Colonic mucosa (tissue), 4 donors: ENCODE measurements at places on chromosomes 2 and 18.
A peak's percentile ranks its signal among the peaks of the same experiment; 100 is the strongest.

DNA sequence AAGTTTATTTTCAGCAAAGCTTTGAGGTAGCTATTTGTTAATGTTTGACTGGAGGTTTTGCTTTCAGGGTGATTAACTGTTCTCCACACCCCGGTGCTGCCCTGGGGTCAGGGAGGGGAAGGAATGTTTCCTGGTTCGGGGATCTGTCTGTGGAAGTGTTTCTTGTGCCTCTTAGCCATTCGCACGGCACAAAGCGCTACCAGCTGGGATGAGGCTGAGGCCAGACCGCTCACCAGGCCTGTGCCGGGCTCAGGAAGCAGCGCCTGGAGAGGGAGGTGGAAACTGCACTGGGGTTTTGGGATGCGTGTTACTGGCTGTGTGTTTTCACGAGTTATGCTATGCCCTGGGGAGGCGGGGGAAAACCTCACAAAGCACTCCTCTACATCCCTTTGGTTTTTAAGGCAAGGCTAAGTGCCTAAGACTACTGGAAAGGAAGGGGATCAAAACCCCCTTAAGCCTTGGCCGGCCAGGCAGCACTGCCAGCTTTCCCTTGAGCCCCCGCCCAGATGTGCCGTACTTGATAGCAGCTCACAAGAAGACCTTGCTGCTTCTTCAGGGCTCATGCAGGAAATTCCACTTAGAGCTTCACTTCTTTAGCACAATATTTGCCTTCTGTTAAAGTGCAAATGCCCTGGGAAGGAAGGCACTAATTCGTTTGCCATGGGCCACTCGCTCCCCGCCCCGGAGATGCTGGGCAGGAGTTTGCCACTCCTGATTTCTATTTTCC, 65.7 kb upstream of the CNGA3 start:
- peaks cover 4% of the 10 kb centered on the region for H3K4me1 ChIP-seq
- no peaks in the 10 kb centered on the region for H3K27me3 ChIP-seq
- peak; percentile 84 for DNase-seq
- H3K4me3 ChIP-seq = peak overlapping the region; percentile 16

GRCh38 chr18:57445488-57446319, 10.5 kb downstream of the ONECUT2 start:
- H3K36me3 ChIP-seq = no peaks in the 10 kb centered on the region
- H3K4me3 ChIP-seq = no peak overlapping the region
- DNase-seq = no peak

DNA sequence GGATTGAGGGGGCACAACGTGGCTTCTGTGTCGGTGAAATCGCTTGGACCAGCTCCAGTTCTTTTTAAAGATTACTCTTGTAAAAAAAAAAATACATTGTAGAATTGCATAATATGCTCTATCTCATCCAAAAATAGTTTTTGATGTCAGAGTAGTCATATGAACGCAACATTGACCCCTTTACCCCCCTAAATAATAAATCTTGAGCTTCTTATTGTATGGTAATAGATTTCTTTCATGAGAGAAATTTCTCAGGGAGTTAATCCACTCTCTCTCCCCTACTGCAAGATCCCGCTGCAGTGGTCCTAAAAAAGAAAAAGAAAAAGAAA, 50.2 kb upstream of the PAIP2B start:
- DNase-seq = no peak
- H3K4me3 ChIP-seq = peak overlapping the region; percentile 64
- no peaks in the 10 kb centered on the region for H3K36me3 ChIP-seq
- H3K27ac ChIP-seq = no peak overlapping the region
- no peaks in the 10 kb centered on the region for H3K27me3 ChIP-seq

- no peak for DNase-seq
- no peak overlapping the region for H3K4me3 ChIP-seq
- H3K4me1 ChIP-seq = no peaks in the 10 kb centered on the region
- no peak overlapping the region for H3K27ac ChIP-seq
- H3K27me3 ChIP-seq = no peaks in the 10 kb centered on the region
- no peaks in the 10 kb centered on the region for H3K36me3 ChIP-seq
These were observed 29.6 kb upstream of the RNF152 start for GRCh38 chr18:61922435-61922834.

DNA sequence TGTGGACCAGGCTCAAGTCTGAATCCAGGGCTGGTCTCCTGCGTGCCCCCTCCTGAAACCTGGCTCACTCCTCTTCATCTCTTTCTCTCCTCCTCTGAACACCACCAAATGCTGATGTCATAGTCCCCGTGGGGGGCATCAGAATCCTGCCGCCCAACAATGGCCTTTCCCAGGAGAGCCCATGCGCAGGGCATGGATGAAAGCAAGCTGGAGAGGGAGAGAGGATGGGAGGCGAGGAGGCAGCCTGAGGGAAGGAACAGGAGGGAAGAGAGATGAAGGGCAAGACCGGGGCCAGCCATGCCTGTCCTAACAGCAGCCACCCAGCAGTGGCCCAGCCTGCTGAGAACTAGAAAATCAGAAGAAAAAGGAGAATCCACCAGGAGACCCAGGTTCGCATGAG, 22.3 kb upstream of the LPIN1 start:
- H3K4me3 ChIP-seq = no peak overlapping the region
- no peaks in the 10 kb centered on the region for H3K36me3 ChIP-seq
- no peak overlapping the region for H3K27ac ChIP-seq
- DNase-seq = no peak
- no peaks in the 10 kb centered on the region for H3K4me1 ChIP-seq
- H3K27me3 ChIP-seq = no peaks in the 10 kb centered on the region

GRCh38 chr2:221649051-221649775, 77.1 kb upstream of the EPHA4 start:
- H3K4me3 ChIP-seq = no peak overlapping the region
- DNase-seq = no peak
- no peak overlapping the region for H3K27ac ChIP-seq
- H3K36me3 ChIP-seq = no peaks in the 10 kb centered on the region
- H3K4me1 ChIP-seq = no peaks in the 10 kb centered on the region

DNA sequence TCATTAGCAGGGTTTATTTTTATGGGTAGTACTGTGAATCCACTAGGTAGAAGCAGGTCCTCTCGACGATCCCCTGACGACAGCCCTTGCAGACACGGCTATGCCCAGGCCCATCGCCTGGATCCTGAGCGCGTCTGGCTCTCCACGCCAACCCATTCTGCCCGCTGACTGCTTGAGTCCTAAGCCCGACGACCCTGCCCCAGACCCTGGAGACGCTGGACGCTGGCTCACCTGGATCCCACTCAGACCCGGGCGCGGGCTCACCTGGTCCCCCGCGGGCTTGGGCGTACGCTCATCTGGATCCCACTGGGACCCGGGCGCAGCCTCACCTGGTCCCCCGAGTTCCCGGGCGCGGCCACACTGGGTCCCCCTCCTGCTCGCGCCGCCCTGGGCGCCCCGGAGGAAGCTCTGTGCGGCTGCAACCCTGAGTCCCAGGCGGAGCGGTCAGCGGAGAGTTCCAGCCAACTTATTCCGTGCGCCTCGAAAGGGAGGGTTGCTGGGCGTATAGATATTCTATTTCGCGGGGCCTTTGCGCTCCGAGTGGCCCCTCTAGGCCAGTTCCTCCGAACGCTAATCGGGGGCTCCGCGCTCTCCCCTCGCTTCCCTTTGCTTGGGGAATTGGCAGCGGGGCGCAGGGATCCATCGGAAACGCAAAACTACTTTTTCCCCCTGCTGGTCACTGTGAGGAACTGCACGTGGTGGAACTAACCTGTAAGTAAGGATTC, 22.4 kb upstream of the RMP24 start:
- no peak overlapping the region for H3K27ac ChIP-seq
- DNase-seq = peak; percentile 61
- no peaks in the 10 kb centered on the region for H3K4me1 ChIP-seq
- H3K27me3 ChIP-seq = no peaks in the 10 kb centered on the region
